Activated T-cell treated with anti-CD3 and anti-CD28 coated beads, Interleukin-2, amount 50 U/mL, for 48 hours (primary cell): ENCODE measurements at places on chromosomes 1 and 21.

GRCh38 chr1:56074007-56074651 lies 505.2 kb downstream of the PLPP3 start:
- no peak for DNase-seq

GRCh38 chr21:44450402-44450801 lies 4.9 kb upstream of the LRRC3 start:
- DNase-seq = no peak

- DNase-seq = no peak
These were observed 14.7 kb downstream of the KCNA10 start for GRCh38 chr1:110504226-110504625.

DNA sequence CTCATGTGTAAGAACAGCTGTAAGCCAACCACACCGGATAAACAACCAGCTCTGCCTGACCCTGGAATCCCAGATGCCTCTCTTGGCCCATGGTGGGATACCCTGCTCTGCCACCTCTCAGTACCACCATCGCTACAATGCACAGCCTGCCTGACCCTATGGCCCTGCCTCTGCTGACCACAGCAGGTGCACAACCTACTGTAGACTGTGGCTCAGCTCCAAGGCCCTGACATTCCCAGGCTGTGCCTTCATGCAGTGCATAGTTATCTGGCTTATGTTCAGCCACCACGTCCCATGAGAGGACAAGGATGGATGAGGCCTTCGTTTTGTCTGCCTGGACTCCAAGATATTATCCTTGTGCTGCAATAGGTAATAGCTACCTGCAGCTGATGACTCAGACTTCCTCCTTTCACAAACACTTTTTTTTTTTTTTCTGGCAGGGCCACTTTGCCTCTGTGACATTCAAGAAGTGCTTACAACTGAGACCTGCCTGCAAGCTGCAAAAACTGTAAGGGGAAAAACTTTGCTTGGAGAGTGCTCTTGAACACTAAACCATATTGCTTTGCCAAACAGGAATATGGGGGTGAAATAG lies 177.7 kb downstream of the URB2 start:
- no peak for DNase-seq

DNA sequence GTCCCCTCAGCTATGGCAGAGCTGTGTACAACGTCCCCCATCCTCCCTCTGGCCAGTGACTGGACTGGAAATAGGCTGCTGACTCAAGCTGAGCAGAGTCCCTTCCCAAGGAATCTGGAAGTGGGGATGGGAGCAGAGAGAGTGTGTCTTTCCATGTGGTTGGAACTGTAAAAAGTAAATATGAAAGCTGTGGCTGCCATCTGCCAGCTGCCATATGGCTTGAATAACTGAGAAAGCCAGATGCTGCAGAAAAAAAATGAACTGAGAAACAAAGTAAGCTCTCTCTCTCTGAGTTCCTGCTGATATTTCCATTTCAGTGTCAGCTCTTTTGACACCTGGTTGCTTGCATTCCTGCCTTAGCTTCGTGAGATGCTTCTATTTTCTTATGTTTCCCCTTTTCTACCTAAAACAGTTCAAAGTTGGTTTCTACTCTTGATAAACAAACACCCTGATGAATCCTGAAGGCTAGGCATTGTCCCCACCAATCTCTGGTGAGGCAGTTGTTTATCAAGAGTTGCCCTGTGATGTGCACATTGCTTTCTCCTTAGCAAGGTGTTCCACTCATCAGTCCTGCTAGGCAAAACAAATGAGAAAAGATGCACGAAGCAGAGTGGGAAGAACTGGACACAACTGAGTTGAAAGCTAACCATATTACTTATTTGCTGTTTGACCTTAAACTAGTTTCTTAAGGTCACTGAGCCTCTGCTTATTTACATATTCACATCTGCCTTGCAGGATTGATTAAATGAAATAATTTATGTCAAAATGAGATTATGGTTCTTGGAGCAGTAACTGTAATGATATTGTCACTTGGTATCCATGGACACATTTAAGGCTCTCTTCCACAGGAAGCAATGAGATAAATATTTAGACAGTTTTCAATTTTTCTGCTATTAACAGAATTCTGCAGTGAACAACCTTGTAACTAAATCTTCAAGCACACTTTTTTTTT lies 16.6 kb upstream of the DR1 start:
- DNase-seq = no peak

DNA sequence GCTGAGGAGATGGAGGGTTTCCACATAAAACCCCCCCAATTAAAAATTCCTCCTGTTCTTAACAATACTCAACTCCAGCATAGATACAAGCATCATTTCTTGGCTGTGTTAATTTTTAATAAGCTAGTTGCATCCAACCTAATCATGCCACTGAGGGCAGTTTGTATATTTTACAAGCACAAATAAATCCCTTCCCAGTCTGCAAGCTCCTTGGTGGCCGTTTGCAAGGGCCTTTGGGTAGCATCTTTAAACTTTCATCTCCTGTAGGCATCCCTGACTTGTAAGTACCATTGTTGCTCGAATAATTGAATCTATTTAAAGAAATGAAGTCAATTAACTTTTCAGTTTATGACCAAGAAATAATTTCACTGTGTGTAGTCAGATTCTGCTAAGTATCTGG lies 103.5 kb upstream of the AJAP1 start:
- no peak for DNase-seq

GRCh38 chr1:163357378-163357777 lies 35.6 kb downstream of the NUF2 start:
- DNase-seq = no peak

DNA sequence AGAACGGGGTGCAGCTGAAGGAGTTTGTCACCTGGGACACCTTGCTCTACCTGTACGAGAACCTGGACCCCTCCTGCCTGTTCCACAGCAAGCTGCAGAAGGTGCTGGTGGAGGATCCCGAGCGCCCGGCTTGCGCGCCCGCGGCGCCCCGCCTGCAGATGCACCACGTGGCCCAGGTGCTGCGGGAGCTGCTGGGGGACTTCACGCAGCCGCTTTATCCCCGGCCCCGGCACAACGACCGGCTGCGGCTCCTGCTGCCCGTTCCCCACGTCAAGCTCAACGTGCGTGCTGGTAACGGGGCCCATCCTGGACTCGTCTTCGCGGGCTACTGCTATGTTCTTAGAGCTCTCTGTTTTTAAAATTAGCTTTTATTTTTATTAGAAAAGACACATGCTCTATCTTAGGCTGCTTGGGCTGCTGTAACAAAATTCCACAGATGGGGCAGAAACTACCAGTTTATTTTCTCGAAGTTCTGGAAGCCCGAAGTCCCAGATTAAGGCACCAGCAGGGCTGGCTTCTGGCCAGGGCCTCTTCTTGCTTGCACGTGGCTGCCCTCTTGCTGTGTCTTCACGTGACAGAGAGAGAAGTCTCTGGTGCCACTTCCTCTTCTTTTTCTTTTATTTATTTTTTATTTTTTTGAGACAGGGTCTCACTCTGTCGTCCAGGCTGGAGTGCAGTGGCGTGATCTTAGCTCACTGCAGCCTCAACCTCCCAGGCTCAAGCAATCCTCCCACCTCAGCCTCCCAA lies 38.1 kb downstream of the TRPM2 start:
- DNase-seq = no peak

- DNase-seq = no peak
These were observed 11.6 kb downstream of the H6PD start for GRCh38 chr1:9246215-9246614.

GRCh38 chr21:15408089-15408488 lies 321.7 kb upstream of the USP25 start:
- DNase-seq = no peak

GRCh38 chr1:47919113-47919833 lies 77.9 kb downstream of the TRABD2B start:
- no peak for DNase-seq

DNA sequence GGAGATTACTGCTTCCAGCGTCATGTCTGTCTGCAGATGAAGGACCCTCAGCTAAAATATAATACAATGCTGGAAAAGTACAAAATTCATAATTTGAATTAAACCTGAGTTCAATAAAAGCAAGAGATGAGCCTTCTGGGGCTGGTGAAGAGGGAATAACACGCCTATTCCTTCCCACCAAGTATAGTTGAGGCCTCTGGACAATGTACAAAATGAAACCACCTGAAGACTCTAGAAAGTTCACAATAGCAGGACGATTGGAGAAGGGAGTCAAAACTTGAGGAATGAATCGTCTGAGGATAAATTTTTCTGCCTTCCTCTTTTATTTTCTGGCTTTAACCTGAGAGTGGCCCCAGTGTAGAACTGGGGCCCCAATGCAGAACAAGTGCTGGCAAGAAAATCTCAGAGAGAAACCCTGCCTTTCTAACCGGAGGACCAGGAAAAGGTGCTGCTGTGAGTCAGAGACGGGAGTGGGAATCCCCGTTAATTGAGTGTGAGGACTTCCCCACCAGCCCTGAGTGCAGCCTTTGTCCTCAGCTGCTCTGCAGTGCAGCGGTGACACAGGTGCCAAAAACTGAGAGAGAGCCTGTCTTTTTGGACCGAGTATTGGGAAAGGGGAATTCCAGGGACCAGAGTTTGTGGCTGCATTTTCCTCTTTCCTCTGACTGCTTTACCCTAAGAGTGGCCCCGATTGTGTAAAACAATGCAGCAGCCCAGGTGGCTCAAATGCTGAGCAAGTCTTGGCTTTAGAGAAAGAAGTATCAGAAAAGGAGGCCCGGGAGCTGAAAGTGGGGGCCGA lies 264.9 kb downstream of the DYRK1A start:
- DNase-seq = no peak

GRCh38 chr1:170657275-170657853 lies 6.6 kb upstream of the PRRX1 start:
- DNase-seq = no peak

- DNase-seq = no peak
These were observed 40.0 kb upstream of the RGS7 start for GRCh38 chr1:241396747-241397681.

- DNase-seq = no peak
These were observed 142.4 kb downstream of the PLPP3 start for GRCh38 chr1:56436912-56437417.

- DNase-seq = peak; percentile 78
These were observed 721 bp downstream of the PBXIP1 start for GRCh38 chr1:154955039-154955717.

- DNase-seq = no peak
These were observed 4.7 kb downstream of the SHISA4 start for GRCh38 chr1:201893431-201893830.

DNA sequence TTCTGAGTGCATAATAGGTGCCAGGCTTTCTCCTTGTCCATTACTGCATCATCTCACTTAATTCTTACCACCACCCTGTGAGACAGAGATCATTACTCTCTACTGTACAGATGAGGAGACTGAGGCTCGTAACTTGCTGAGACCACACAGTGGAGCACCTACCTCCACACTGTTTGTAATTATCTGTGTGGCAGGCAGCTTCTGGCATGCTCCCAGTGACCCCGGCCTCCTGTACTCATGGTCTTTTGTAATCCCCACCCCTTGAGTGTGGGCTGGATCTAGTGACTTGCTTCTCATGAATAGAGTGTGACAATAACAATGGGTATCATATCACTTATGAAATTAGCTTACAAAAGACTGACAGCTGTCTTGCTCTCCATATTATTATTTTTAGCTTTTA lies 407.3 kb downstream of the MATN1 start:
- DNase-seq = no peak

GRCh38 chr1:202012544-202013478 lies 2.4 kb downstream of the ELF3 start:
- DNase-seq = no peak

DNA sequence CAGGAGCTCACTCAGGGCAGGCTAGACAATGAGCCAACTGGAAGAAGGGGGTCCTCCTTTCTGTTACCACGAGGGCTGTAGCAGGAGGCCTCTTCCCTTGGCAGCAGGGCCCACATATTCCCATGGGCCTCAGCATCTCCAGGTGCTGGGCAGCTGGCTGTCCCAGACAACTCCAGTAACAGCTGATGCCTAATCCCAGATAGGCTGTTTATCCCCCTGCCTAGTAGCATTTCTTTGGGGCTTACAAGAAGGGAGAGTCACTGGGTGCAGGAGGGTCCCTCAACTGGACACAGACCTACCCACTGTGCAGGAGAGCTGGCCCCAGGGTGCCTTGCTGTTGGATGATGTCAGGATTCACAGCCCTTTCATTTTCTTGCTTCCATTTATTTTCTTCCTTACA lies 278.2 kb downstream of the DSCAM start:
- DNase-seq = no peak

- DNase-seq = no peak
These were observed 4.5 kb upstream of the NHLH1 start for GRCh38 chr1:160362168-160362957.

DNA sequence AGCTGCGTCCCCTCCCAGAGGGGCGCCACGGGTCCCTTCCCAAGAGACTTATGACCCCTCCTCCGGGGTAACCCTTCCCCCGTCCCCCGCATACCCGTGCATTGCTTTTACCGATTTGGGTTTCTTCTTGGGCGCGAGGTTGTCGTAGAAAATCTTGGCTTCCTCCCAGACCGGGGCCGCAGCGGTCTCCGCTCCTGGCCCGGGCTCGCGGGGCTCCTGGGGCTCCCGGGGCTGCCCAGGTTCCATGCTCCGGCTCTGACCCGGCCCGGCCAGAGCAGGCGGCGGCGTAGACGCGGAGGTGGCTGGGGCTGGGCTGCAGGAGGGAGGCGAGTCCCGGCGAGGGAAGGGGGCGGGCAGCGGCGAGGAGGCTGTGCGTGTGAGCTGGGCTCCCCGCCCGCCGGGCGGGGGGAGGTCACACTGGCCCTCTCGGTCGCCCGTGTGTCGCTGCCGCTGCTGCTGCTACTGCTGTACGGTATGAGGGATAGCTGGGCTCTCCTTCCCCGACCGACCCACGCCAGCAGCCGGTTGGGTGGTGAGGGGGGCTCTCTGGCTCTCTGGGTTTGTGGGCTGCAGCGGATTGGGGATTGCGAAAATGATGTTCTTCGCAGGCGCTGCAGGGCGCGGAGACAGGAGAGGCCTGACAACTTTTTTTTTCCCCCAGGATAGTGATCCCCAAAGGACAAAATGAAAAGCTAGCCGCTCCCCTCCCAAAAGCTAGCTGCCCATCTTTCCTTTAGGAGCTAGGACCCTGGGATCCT lies at the start of gene NT5C1A:
TSS of gene NT5C1A (minus strand) at position 315 of the 758 bp plus-strand sequence. CDS start at position 246, 69 bp downstream.
- peak; percentile 40 for DNase-seq

DNA sequence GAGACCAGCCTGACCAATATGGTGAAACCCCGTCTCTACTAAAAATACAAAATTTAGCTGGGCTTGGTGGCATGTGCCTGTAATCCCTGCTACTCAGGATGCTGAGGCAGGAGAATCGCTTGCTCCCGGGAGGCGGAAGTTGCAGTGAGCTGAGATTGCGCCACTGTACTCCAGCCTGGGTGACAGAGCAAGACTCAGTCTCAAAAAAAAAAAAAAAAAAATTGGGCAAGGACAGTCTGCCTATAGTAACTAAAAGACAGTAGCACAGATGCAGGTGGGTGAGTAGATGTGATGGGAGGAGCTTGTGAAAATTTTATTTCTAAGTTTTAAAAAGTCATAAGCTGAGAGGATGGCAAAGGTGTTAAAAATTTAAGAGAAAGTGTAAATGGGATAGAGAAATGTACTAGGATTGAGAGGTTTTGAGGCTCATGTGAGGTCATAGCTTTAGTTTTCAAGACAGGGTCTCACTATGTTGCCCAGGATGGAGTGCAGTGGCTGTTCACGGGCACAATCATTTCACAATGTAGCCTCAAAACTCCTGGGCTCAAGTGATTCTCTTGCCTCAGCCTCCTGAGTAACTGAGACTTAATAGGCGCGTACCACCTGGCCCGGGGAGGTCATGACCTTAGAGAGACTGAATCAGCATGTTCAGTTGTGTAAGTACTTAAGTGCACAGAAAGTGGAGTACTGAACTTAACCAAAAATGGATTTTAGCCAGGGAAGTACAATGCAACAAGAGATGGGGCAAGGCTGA lies 33.7 kb downstream of the PTP4A2 start:
- DNase-seq = no peak
